ENCODE measurements at places on chromosomes 4 and X.
A peak's percentile ranks its signal among the peaks of the same experiment; 100 is the strongest.

DNA sequence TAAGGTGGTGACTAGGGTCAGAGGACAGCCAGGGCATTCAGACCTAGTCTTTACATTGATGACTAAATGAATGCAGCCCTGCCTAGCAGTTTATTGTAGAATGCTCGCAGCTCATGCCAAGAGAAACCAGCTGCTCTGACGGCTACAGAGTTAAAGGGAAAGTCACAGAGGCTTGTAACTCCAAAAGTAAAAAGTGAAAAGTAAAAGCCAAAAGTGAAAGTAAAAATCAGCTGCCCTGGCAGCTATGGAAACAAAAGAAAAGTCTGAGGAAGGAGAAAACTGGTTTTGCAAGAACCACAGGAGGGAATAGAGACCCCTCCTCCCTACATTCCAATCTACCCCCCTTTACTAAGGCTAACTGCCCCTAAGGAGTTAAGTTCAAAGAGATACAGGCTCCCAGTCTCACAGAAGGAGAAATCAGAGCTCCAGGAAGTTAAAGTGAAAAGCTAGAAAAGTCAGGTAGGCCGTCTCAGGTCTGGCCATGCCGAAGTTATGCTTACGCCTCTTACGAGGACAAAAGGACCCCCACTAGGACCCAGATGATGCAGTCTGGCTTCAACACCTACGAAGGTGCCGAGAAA is 6.0 kb downstream of the GAGE10 start:
- no peak for DNase-seq

- no peak for DNase-seq
Observed at GRCh38 chr4:63361628-63362027, 1047.6 kb downstream of the TECRL start.

GRCh38 chr4:88792821-88793220 is 95.2 kb upstream of the NAP1L5 start:
- no peak for DNase-seq

- DNase-seq: peak; percentile 22
Observed at GRCh38 chr4:39319676-39320075, 46.5 kb downstream of the RFC1 start.

Data from fibroblast of skin of left quadriceps (primary cell).